ENCODE measurements at places on chromosomes 12 and 14.

DNA sequence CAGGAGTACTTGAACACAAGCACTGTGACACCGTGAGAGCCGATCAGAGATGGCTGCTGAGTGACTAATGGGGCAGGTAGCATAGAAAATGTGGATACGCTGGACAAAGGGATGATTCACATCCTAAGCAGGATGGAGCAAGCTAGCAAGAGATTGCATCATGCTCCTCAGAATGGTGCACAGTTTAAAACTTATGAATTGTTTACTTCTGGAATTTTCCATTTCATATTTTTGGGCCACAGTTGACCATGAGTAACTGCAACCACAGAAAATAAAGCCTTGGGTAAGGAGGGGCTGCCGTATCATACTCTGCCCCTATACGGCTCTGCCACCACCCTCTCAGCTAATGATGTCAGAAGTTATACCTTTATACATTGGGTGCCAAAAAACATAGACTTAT, 23.3 kb upstream of the MARK3 start:
- DNase-seq = no peak

GRCh38 chr14:62373944-62374343, 611.7 kb downstream of the SNAPC1 start:
- no peak for DNase-seq

- no peak for DNase-seq
Observed at GRCh38 chr14:93007225-93007997, 84.5 kb downstream of the CHGA start.

DNA sequence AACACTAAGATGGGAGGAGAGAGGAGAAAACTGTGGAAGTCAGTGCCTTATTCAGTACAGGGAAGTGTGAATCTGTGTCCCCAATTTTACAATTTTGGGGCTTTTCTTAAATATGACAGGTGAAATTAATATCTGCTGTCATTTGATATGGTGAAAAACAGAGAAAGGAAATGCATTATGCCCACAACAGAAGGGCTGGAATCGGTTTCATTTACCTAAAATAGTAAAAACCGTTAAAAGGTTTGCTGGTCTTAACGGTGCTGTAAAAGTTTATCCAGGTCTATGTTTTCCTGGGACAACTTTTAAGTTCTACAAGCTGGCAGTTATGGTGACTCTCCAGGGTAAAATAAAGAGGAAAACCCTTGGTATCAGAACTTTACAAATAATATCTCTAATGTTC, 310.8 kb downstream of the FUT8 start:
- no peak for DNase-seq

DNA sequence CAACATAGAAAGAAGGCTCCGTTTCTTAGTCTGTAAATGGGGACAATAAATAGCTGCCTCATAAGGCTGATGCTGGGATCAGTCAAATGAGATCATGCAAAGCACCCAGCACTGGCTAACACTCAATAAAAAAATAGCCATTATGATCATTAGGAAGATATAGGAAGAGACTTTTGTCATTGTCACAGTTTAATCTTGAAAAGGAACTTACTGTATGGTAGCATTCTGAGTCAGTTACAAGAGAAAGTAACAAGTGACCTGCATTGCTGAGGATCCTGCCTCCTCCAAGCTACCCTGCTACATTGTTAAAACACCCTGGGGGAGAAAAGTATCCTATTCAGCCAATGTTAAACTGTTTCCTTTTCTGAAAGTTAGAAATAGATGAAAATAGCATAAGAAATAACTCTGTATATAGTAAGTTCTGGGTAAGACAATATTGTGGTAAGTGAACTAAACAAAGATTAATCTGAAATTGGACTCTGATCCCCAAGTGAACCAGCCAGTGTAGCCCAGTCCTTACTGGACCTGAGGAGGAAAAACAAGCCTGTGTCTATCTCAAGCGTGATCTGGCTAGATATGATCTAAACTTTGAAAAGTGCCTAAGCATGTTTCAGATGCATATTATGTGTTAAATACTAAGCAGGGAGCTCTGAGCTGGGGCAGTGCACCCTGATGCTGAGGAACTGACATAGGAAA, 3.6 kb upstream of the NUDT4 start:
- DNase-seq = no peak

- DNase-seq = no peak
Observed at GRCh38 chr12:63964301-63964700, 119.8 kb downstream of the SRGAP1 start.

DNA sequence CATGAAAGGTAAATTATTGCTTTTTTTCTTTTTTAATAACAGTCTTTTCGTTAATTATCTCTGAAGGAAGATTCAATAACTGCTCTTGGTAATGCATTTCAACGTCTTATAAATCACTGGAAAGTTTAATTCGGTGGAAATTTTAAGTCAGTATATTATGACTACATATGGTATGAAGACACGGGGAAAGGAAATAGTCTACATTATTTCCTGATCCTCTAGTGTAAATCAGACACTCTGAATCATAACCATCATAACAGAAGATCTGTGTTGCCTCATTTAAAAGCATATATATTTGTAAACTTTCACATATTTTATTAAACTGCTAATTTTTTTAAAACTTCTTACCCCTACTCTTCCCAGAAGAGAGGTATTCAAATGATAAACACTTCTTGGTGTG, 53.7 kb downstream of the EFCAB11 start:
- DNase-seq = no peak
